ENCODE measurements at places on chromosomes 1 and 21.
A peak's percentile ranks its signal among the peaks of the same experiment; 100 is the strongest.

DNA sequence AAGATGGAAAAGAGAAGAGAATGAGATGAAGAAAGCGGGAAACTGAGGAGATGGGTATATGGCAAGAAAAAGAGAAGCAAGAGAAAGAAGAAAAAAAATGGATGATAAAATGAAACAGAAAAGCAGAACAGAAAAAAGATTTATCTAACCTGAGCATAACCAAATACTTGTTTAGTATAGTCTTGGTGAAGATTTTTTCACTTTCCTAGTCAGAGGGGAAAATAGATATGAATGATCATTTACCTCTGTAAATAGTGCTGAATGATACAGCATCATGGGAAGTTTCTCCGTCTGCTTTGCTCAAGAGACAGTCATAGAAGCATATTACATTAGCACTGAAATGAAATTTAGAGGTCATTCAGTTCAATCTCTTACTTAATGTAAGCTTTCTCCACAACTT lies 36.1 kb upstream of the PLPPR4 start:
- no peak for DNase-seq

- no peak for DNase-seq
Observed at GRCh38 chr1:27327964-27328363, 6.0 kb downstream of the TMEM222 start.

- no peak for DNase-seq
Observed at GRCh38 chr21:33998402-33998801, 75.0 kb upstream of the MRPS6 start.

- DNase-seq = no peak
Observed at GRCh38 chr1:4079815-4080214, 179.7 kb upstream of the C1orf174 start.

- DNase-seq = no peak
Observed at GRCh38 chr1:244634546-244634945, 18.4 kb upstream of the DESI2 start.

DNA sequence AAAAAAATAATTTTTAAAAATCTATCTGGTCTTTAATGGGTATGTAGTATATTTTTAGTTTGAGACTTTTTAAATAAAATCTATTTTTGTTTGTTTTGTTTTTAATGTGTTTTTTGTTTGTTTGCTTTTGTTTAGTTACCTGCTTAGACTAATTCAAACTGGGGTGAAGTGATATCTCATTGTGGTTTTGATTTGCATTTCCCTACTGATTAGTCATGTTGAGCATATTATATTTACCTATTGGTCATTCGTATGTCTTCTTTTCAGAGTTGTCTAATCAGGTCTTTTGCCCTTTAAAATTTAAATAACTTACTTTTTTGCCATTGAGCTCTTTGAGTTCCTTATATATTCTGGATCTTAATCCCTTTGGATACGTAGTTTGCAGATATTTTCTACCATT lies 20.3 kb downstream of the CD1B start:
- DNase-seq = no peak

DNA sequence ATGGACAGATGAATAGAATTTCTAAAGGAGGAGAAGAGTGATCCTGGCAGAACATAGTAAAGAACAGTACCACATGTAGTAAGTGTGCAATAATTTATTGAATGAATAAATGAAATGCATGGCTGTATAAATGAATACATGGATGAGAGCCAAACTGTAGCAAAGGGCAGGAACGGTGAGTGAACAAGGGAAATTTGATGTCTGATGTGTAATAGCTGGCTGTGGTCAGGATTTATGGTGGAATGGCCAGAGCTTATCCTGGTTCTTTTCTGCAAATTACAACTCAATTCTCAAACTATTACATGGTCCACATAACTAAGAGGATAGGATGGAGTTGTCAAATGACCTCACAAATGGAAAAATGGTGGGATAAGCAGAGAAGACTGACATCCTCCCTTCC lies 43.2 kb upstream of the ARHGAP29 start:
- DNase-seq = no peak

GRCh38 chr1:245648749-245649522 lies 494.2 kb downstream of the KIF26B start:
- DNase-seq = no peak

- peak; percentile 2 for DNase-seq
Observed at GRCh38 chr1:157785248-157785647, 8.3 kb upstream of the FCRL2 start.

- DNase-seq = no peak
Observed at GRCh38 chr1:22805672-22806038, 95.0 kb downstream of the EPHB2 start.

DNA sequence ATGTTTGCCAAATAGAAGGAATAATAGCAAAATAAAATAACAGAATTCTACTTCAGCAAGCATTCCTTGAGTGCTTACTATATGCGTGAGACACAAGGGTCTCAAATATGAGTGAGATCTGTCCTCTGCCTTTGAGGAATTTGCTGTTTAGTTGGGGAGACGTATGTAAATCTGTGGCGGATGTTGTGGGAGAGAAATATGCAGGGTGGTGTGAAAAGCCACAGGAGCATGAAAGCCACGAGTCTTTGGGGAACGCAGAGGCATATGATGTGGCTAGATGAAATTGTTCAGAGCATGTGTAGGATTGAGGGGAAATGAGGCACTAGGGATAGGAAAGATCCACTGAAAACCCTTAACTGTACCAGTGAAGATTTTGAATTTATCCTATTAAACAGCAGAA lies 244.4 kb downstream of the PBX1 start:
- DNase-seq = no peak

DNA sequence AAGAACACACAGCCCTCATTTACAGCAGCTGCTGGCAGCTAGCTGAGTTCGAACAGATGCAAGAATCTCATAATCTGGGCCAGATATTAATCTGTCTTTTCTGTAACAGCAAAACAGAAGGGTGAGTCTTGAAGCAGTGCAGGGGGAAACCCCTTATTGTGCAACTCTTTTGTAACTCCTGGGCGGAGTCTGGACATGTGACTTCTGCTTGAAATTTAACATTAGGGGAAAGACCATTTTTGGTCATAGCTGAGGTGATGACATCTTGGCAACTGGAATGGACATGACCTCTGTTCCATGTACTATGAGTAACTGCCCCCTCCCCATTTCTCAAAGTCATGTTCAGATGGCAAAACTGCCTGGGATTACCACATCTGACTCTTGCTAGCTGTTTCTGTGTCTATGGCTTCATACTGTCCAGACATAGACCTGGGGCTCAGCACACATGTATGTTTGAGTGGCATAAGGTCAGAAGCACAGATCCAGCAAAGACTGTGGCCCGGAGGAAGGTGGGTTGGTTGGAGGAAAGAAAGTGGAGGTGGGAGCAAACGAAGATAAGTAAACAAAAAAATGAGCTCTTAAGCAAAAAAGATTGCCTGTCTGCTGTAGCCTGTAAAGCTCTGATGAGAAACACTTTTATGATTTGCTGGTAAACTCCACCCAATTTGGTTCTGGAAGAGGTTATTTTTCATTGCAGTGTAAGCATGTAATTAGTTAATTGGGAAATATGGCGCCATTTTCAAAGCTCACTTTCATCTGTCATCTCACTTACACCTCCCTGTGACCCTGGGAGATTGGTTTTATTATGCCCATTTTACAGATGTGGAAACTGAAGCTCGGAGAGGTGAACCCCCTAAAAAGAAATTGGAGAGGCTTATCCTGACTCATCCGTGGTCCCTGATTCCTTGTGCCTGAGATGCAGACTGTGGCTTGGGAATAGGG lies 26.1 kb downstream of the ETS2 start:
- peak; percentile 96 for DNase-seq

GRCh38 chr1:234243521-234244260 lies 129.6 kb upstream of the COA6 start:
- DNase-seq = no peak

DNA sequence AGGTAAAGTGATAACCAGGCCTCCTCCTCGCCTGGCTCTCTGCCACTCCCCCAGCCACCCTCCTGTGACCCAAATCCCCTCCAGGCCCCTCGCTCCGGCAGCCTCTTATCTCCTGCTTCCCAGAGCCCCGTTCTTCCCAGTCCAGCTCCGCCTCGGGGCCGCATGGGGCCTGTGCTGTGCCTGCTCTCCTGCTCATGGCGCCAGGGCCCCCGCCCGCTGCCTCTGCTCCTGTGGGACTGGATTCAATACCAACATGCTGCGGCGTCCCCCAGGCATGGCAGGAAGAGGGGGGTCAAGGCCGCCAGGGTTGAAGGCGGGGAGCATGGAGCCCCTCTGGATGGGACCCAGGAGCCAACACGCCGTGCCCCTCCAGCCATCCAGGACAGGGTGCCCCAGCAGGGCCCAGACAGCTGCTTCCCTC lies 213.0 kb upstream of the VAMP3 start:
- DNase-seq = peak; percentile 87

DNA sequence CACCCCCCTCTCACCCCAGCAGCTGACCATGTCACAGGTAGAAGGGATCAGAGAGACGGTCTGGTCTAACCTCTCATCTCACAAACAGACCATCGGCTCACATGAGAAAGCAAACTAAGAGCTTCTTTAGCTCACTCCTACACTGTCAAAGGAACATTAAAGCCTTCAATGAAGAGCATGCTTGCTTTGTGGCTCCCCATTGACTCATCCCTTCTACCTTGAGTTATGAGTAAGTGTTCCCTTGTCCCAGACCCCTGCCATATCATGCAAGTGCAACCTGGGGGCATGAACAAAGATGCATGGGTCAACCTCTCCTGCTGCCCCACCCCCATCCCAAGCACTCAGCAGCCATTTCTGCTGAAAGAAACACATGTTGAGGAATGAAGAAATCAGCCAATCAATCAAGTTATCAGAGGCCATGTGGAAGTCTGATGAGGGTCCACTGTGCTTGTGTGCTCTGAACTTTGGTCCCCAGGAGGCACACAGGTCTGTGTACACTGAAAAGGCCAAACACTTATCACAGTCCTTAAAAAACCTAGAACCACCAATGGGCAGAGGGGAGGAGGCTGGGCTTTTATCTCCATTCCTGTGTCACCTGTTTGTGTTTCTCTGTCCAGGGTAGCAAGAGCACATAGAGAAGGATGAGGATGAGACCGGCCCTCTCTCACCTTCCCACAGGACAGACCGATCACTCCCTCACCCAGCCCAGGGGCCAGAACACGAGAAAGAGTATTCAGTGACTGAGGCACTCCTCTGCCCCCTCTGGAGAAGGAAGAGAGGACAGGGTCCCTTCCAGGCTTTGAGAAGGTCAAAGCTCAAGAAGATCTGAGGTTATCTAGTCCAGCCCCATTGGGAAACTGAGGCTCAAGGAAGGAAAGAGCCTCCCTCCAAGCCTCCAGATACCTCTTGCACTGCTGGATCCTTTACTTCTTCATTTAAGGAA lies 9.5 kb downstream of the ETNK2 start:
- DNase-seq = no peak

- DNase-seq = no peak
Observed at GRCh38 chr21:37525810-37526209, 159.2 kb downstream of the DYRK1A start.

- DNase-seq = peak; percentile 71
Observed at GRCh38 chr1:246497331-246497915, 9.7 kb downstream of the SMYD3 start.

DNA sequence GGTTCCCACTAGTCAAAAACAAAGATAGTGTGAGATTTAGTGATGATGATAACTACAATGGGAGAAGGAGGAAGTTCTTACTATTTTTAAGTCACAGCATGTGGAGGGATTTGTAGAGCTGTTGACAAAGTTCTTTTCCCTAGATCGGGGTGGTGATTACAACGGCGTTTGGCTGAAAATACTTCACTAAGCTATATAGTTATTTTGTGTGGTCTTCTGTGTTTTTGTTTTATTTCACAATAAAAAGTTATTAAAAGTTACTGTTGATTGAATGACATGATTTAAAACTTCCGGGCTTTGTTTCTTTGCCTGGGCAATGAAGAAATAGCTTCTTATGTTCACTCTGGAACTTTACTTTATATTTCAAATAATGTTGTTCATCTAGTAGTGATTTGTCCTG lies 47.3 kb upstream of the SSX2IP start:
- DNase-seq = no peak

GRCh38 chr1:201639826-201640225 lies 100.9 kb downstream of the NAV1 start:
- no peak for DNase-seq

GRCh38 chr1:17869815-17870214 lies 114.7 kb downstream of the ACTL8 start:
- DNase-seq = no peak

DNA sequence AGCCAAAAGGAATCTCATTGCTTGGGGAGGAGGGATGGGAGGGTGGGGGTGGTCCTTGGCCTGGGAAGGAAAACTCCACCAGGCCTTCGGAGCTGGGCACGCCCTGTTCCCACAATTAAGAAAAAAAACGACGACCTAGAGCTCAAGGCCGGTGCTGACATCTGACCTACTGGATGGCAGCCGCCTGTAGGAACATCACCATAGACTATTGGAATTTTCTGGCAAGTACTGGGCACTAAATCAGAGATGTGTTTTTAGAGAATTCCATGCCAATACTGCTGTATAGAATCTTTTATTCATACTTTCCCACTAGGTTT lies 729 bp downstream of the NADK start:
- DNase-seq = peak; percentile 37

DNA sequence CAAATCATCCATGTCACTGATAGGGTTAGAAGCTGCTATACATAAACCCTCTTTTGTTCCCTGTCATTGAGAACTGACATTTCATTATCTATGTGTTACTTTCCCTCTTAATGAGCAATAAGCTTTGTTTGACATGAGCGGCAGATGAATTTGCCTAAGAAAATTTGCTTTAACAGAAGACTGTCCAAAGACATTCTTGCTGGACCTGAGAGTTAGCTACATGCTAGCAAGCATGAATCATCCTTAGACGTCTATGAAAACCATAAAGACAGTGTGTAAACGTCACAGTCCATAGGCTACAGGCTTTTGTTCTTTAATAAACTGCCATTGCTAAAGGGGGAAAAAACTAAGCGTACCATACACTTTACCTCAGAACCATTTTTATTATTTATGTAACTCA lies 73.1 kb downstream of the TNFSF4 start:
- DNase-seq = no peak

DNA sequence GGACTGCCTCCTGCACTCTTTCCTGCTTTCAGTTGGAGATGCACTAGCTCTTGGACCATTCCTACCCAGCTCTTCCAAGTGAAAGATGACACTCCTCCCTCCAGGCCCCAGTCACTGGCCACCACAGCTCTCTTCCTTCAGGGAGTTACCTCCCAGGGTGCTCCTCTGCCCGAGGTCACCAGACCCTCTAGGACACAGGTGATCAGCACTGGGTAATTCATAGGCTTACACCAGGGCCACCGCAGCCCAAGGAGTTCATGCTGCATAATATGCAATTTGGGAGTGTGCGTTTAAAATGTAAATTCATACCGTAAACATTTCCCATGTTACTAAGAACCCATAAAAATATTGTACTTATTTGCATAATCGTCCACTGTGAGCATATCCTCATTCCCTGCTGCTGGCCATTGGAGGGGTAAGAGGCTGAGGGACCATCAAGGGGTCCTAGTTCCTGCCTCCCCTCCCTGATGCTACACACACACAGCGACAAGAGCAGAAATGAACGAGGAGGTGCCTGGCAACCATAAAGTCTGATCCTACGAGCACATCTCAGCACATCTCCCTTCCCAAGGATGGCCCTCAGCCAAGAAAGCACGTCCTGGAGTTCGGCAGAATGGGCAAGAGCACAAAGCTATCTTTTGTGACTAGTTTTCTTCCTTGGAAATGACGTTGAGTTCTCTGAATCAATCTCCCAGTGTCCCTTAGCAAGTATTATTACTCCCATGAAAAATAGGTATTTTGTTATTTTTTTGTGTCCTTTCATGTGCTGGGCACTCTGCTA lies 222.9 kb upstream of the RAB4A start:
- no peak for DNase-seq
